ENCODE measurements at places on chromosomes 12 and 14. TPM values are rescaled to one million over a fixed set of nuclear protein-coding genes. Genes with fewer than 3 reads are reported as not detected.

- H3K36me3 ChIP-seq: no peaks in the 10 kb centered on the region
- peaks cover 25% of the 10 kb centered on the region for H3K27me3 ChIP-seq
- no peak within 1 kb of the TSS for H3K4me3 ChIP-seq
- DNase-seq: no peak
- no peak within 1 kb of the TSS for H3K27ac ChIP-seq
Observed at GRCh38 chr14:103094406-103095209, at the start of gene EXOC3L4. Gene EXOC3L4 (plus strand): TSS chr14:103094725. CDS start chr14:103100220, 5,495 bp downstream.

DNA sequence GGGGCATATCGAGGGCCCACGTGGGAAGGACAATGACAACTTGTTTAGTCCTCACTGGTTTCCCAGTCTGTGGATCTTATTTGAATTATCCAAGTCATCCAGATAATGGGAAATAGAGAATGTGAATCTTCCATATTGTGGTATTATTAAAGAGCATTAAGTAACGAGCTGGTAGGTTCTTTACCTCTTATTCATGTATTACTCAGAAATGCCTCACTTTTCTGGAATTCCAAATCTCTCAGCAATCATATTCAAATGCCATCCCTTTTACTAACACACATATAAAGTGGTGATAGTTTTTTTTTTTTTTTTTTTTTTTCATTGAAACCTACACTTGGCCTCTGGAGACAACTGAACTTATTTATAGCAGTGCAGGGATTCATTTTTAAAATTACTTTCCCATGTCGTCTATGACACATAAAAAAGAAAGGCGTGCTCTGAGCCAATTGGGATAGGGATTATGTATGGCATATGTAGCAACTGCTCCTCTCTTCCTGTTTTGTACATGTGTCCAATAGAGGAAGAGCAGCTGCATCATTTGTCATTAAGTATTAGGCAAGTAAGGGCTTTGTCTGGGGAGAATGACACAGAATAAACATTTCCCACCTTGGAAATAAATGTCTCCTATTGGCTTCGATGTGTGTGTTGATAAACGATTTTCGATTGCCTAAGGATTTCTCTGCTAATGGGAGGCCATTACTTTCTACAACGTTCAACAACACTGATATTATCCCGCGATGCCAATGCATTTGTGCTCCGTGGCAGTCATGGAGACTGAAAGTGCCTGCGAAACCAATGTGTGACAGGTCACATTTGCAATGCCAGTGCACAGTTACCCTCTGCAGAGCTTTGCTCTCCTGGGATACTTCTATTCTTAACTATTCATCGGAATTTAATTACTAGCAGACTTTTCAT is 78.6 kb upstream of the IFNG-AS1 start:
- H3K4me1 ChIP-seq: no peaks in the 10 kb centered on the region
- H3K36me3 ChIP-seq: no peaks in the 10 kb centered on the region
- H3K4me3 ChIP-seq: no peak overlapping the region
- no peak overlapping the region for H3K27ac ChIP-seq

DNA sequence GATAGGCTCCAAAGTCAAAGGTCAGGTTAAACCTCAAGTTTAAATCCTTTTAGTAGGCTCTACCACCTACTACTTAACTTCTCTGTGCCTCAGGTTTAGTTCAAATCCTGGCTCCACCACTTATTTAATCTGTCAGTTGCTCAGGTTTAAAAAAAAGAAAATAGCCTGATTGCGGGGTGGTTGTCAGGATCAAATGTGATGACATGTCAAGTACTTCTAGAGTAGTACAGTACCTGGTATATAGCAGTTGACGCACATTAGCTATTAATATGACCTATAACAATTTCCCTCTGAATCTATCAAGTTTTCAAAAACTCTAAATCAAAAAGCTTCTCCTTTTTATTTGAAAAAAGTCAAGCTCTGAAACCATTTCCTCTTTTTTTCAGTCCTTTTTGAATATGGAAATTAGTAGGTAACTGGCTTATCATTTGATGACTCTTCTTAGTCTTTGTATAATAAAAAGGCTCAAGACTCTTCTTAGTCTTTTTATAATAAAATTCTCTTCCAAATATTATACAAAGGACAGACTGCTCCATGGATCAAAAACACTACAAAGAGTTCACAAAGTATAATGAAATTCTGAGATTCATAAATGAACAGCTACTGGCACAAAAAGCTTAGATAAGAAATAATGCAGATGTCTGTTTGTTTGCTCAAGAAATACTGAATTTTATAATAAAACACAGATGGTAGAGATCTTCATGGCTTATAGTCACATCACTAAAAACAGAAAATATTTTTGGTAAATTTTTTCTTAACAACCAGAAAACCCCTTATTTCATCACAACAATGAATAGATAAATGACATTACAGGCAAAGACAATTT is 5.0 kb downstream of the OSBPL8 start:
- peaks cover 9% of the 10 kb centered on the region for H3K4me1 ChIP-seq
- no peak for DNase-seq
- H3K27ac ChIP-seq: no peak overlapping the region
- H3K4me3 ChIP-seq: no peak overlapping the region

DNA sequence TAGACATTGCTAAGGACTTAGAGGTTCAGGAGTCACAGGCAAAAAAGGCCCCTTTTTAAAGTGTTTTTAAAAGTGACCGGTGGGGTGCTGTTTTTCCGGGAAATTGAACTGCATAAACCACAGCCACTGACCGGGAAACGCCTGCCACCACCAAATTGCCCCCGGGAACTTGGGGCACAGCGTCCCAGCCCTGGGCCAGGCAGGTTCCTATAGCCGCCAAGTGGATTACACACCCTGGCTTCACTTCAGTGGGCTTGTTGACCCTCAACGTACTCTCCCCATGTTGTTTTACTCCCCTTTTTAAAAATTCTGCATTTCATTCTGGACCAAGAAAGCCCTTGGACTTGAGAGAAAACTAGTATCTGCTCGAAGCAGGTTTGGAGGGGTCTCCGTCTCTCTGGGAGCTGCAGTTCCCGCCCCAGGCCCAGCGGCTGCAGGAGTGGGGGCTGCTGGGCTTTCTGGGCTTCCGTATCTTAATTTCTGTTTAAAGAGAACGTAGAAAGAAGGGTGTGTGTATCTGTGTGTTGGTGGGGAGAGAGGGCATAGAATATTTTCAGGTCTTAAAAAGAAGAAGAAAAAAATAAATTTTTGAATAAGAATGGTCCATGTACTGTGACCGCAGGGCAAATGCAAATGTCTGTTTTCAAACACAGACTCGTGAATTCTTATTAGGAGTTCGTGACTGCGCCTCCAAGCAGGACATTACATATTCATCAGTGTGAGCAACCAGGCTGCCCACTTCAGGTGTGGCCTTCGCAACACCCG is 82.9 kb downstream of the PAPOLA start:
- no peaks in the 10 kb centered on the region for H3K36me3 ChIP-seq
- no peak overlapping the region for H3K27ac ChIP-seq
- H3K27me3 ChIP-seq: no peaks in the 10 kb centered on the region
- DNase-seq: no peak
- peaks cover under 1% of the 10 kb centered on the region for H3K4me1 ChIP-seq

The CKAP4 gene
- total RNA-seq: 64.3 TPM

GRCh38 chr12:45648070-45648469 is 81.4 kb upstream of the ARID2 start:
- H3K36me3 ChIP-seq: no peaks in the 10 kb centered on the region
- no peak for DNase-seq
- peaks cover 28% of the 10 kb centered on the region for H3K4me1 ChIP-seq
- no peak overlapping the region for H3K4me3 ChIP-seq
- H3K27me3 ChIP-seq: no peaks in the 10 kb centered on the region

- H3K36me3 ChIP-seq: no peaks in the 10 kb centered on the region
Observed at GRCh38 chr14:102973706-102974285, 51.3 kb downstream of the AMN start.

Data from neural progenitor cell (in vitro differentiated cells).